ENCODE measurements at places on chromosomes 5 and 9. TPM values are rescaled to one million over a fixed set of nuclear protein-coding genes. Genes with fewer than 3 reads are reported as not detected.
A peak's percentile ranks its signal among the peaks of the same experiment; 100 is the strongest.

Gene SPOCK1
- total RNA-seq, result 1.0 TPM

Gene TAF11L10
- total RNA-seq, result not detected

Gene ARL14EPL
- total RNA-seq, result under 0.01 TPM

Gene PLAC8L1
- not detected for total RNA-seq

Gene ENC1
- total RNA-seq, result 44.5 TPM

Gene EXOSC2
- 27.7 TPM for total RNA-seq

Gene SPAAR
- 2.8 TPM for total RNA-seq

Gene NIPBL
- total RNA-seq, result 24.9 TPM

Gene NREP
- total RNA-seq, result 27.1 TPM

Gene PLPP7
- total RNA-seq, result 2.3 TPM

Gene CDH10
- total RNA-seq, result under 0.01 TPM

Gene FOXD4L5
- under 0.01 TPM for total RNA-seq

Gene DMRT3
- not detected for total RNA-seq

GRCh38 chr5:164909673-164910072 is 1404.3 kb downstream of the MAT2B start:
- no peak for DNase-seq

- DNase-seq, result peak; percentile 3
These were observed 188.4 kb downstream of the SNCAIP start for GRCh38 chr5:122500245-122501088.

DNA sequence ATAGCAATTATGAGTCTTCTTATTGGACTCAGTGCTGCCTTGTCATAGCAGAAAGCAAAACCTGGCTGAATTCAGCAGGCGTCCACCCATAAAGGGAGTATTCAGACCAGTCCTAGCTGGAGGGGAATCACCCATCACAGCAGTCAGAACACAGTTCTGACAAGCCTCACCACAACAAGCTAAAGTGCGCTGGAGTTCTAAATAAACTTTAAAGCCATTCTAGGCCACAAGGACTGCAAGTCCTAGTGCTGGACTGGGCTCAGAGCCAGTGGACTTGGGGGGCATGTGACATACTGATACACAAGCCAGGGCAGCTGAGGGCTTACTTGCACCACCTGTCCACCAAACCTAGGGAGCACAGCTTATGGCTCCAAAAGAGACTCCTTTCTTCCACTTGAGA is 115.3 kb upstream of the PCSK5 start:
- no peak for DNase-seq

GRCh38 chr5:19910136-19910535 is 77.9 kb downstream of the CDH18 start:
- DNase-seq, result no peak

- DNase-seq, result no peak
These were observed 159.3 kb downstream of the CHSY3 start for GRCh38 chr5:130063603-130064002.

- no peak for DNase-seq
These were observed 35.8 kb upstream of the PLPP1 start for GRCh38 chr5:55570570-55570969.

GRCh38 chr9:133986774-133987445 is 5.2 kb downstream of the VAV2 start:
- no peak for DNase-seq

- no peak for DNase-seq
These were observed 19.4 kb downstream of the LHX2 start for GRCh38 chr9:124030969-124031451.

DNA sequence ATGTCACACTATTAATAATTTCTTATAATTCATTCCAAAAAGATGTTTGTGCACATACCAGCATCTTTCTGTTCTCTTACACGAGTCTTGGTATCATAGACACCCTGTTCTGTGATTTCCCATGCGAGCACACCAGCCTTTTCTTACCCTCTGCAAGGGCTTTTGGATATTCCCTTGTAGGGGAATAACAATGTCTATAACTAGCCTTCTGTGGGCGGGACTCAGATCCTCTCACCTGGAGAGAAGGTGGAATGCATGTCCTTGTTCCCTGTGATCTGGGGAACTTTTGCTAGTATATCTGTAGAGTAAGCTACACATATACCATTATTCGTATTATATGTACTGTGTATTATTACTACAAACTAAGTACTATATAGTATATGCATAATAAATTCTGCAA is 44.8 kb downstream of the EHMT1 start:
- no peak for DNase-seq

DNA sequence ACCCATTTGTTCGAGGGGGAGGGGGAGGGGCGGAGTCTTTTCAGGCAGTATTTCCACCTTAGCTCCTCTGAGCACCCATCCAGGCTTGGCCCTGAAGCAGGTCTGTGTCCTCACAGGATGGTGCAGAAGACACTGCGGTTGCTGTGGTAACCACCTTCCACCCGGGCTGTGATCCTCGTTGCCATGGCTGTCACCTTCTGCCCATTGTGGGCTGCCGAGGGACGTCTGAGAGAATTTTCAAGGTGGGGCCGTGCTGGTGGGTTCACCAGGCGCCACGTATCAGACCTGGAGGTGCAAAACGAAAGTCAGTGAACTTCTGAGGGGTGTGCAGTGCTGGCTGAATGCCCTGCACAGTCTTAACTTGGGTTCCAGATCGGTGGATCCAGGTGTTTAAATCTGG is 26.7 kb downstream of the POLR1E start:
- DNase-seq, result no peak

- DNase-seq, result no peak
These were observed 13.0 kb upstream of the CYFIP2 start for GRCh38 chr5:157252711-157253465.

DNA sequence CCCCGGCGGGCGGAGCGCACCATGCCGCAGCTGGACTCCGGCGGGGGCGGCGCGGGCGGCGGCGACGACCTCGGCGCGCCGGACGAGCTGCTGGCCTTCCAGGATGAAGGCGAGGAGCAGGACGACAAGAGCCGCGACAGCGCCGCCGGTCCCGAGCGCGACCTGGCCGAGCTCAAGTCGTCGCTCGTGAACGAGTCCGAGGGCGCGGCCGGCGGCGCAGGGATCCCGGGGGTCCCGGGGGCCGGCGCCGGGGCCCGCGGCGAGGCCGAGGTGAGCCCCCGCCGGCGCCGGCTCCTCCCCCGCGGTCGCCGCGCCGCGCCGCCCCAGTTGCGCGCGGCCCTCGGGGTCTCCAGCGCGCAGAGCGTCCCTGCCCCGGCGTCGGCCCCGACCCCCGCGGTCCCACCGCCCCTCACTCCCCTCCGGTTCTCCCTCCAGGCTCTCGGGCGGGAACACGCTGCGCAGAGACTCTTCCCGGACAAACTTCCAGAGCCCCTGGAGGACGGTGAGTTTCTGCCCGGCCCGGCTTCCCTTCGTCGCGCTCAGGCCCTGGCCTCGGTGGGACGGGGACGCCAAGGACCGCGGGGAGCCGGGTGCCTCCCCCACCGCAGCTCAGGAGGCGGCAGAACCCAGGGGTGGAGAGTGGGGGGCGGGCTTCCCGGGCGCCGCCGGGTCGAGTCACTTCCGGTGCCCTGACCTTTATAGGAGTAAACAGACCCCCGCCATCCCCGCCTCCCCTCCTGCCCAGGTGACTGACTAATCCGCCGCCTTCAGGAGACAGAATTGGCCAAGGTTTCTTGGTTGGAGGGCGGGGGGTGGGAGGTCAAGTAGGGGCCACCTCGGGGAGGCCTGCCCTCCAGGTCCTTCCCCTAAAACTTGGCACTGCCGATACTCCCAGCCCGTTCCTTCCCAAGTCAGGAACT is 665 bp downstream of the TCF7 start:
- DNase-seq, result no peak

GRCh38 chr5:128355961-128356360 is 182.1 kb downstream of the FBN2 start:
- DNase-seq, result no peak

DNA sequence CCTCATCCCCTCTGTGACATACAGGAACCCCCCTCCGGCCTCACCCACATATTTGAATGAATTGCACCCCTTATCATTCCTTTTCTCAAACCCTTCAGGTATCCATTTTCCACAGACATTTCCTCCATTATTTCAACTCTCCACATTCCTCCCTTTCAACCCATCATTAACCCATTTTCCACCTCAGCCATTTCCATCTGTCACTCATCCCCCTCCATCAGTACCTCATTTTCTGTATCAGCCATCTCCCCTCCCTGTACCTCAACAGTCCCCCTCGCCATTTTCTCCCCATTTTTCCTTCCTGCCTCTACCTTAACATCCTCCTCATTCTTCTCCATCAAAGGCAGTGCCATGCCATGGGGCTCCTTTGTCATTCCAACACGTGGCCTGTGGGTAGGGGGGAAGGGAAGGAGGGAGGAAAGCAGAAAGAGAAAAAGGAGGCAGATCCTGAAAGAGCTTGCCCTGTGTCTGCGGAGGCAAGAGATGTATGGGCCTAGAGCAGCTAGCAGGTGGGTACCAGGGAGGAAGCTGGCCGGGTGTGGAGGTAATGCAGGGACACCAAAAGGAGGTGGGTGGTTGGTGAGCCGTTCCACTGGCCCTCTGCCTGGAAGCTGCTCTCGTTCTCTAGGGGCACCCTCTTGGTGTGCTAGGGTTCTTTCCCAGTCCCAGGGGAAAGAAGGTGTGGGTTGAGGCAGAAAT is 1.5 kb downstream of the DNAJB5 start:
- DNase-seq, result no peak

GRCh38 chr5:116702776-116703175 is 128.2 kb upstream of the SEMA6A start:
- no peak for DNase-seq

- DNase-seq, result no peak
These were observed 10.7 kb upstream of the TOR4A start for GRCh38 chr9:137266585-137267453.

- DNase-seq, result no peak
These were observed 463.6 kb upstream of the CD180 start for GRCh38 chr5:67660149-67660548.

GRCh38 chr9:7982907-7983306 is 183.3 kb upstream of the DMAC1 start:
- no peak for DNase-seq

DNA sequence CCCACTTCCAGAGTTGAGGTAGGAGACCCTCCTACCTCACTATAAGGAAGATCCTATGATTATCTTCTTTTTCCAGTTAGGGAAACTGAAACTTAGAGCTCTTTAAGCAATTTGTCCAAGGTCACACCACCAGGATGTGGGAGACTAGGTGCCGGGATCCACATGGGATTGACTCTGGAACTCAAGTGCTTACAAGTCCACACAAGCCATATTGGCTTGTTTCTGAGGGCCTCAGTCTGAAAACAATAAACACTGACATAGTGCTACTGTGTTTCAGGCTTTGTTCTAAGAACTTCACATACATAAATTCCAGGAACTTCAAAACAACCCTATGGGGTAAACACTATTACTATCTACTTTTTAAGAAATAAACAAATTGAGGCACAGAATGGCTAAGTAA is 481.3 kb downstream of the ZSWIM6 start:
- DNase-seq, result no peak

DNA sequence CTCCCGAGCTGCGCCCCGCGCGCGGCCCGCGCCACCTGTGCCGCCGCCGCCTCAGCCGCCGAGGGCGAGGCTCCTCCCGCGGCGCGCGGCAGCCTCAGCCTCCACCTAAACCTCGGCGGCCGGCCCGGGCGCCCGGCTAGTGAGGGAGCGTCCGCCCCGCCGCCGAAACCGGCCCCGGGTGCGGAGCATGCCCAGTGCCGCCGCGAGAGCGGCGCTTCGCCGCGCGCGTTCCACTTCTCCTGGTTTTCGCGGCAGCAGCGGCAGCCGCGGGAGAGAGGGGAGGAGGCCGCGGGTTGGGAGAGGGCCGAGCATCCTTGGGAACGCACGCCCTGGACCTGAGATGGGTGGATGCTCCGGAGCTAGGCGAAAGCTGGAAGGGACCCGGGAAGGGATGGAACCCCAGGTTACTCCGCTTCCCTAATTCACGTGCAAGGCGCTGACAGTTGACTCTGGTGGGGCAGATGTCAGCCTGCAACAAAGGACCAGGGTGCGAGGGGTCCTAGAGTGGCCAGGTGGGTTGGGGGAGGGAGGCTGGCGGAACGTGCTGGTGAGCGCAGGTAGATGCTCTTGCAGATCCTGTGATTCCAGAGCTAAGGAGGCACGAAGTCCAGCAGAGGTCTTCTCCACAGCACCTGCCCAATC is at the start of gene CTNND2:
Gene CTNND2 (minus strand): TSS at position 182 of the 642 bp plus-strand sequence. CDS start 593 bp downstream, outside the sequence.
- no peak for DNase-seq

DNA sequence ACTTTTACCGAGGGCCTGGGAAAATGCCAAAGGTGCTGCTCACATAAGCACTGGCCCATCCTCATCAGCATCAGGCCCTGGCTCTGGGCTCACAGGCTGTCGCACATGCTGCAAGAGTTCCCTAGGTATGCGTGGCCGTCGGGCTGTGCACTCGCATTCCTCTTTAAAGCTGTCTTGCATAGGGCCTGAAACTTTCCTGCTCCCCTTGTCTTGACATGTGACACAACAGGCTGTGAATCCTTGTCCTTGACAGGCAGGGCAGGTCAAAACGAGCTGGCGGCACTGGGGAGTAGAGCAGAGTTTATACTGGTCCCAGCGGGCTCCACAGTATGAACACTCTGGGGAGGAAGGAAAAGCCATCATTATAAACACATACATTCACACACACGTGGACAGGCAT is 30.7 kb downstream of the TSTD2 start:
- DNase-seq, result no peak
